ENCODE measurements at places on chromosomes 4 and X. TPM values are rescaled to one million over a fixed set of nuclear protein-coding genes. Genes with fewer than 3 reads are reported as not detected.

The VEGFD gene
- total RNA-seq, result 0.81 TPM

The ITGB1BP2 gene
- 9.9 TPM for total RNA-seq

The ALG13 gene
- total RNA-seq, result 46.4 TPM

The PRKG2 gene
- total RNA-seq, result 10.8 TPM

The ATP8A1 gene
- total RNA-seq, result 14.5 TPM

The FHIP1A gene
- total RNA-seq, result 2.2 TPM

The LINC00632 gene
- total RNA-seq, result 44.9 TPM

The PWWP3B gene
- total RNA-seq, result 0.33 TPM

The TRIM2 gene
- 51.7 TPM for total RNA-seq

The ARHGEF9 gene
- 28.8 TPM for total RNA-seq

The SUPT20HL1 gene
- total RNA-seq, result 0.36 TPM

The KLB gene
- not detected for total RNA-seq

The FREM3 gene
- total RNA-seq, result not detected

The SYTL5 gene
- 0.36 TPM for total RNA-seq

The RIBC1 gene
- not detected for total RNA-seq

The ADH1A gene
- not detected for total RNA-seq

The UNC5C gene
- total RNA-seq, result 3.1 TPM

The GAGE12D gene
- total RNA-seq, result not detected

The TRPC3 gene
- 0.33 TPM for total RNA-seq

The SRPX2 gene
- 29.6 TPM for total RNA-seq

The DSPP gene
- total RNA-seq, result not detected

The USP17L10 gene
- total RNA-seq, result not detected

The SMC1A gene
- total RNA-seq, result 38.2 TPM

The PABPC1L2A gene
- total RNA-seq, result not detected

The DAPP1 gene
- total RNA-seq, result 0.36 TPM

The MAGEC2 gene
- total RNA-seq, result not detected

The SNCA gene
- 24.6 TPM for total RNA-seq

The ARR3 gene
- total RNA-seq, result not detected

The HSD17B13 gene
- 1.8 TPM for total RNA-seq

The CPZ gene
- total RNA-seq, result 4.3 TPM

The NBDY gene
- total RNA-seq, result 8.1 TPM

The AFF2 gene
- 1.7 TPM for total RNA-seq

The C4orf50 gene
- 0.16 TPM for total RNA-seq

The DCK gene
- total RNA-seq, result 10.0 TPM

The FOXR2 gene
- total RNA-seq, result not detected

The AKAP14 gene
- total RNA-seq, result not detected

The CXCL11 gene
- not detected for total RNA-seq

The ADH1B gene
- total RNA-seq, result 350 TPM

The KDR gene
- total RNA-seq, result 9.9 TPM

The CSAG2 gene
- total RNA-seq, result not detected

The RTL9 gene
- total RNA-seq, result 0.28 TPM

The TIMP1 gene
- 115 TPM for total RNA-seq

The ESX1 gene
- not detected for total RNA-seq

The AKAP4 gene
- total RNA-seq, result not detected

The SCRG1 gene
- total RNA-seq, result 5.8 TPM

The PARM1 gene
- total RNA-seq, result 59.9 TPM

The NSG1 gene
- total RNA-seq, result 6.8 TPM

The WAS gene
- total RNA-seq, result 5.2 TPM

The KLHL13 gene
- total RNA-seq, result 11.1 TPM

The TMEM255A gene
- total RNA-seq, result 3.9 TPM

The KCNE5 gene
- total RNA-seq, result not detected

The IL21 gene
- not detected for total RNA-seq

The CACNA1F gene
- not detected for total RNA-seq

The CT45A3 gene
- total RNA-seq, result not detected

Data from sigmoid colon (tissue), 7 donors.